ENCODE measurements at places on chromosomes 16 and 17.

GRCh38 chr16:3698941-3699340, 18.4 kb downstream of the TRAP1 start:
- DNase-seq: no peak

DNA sequence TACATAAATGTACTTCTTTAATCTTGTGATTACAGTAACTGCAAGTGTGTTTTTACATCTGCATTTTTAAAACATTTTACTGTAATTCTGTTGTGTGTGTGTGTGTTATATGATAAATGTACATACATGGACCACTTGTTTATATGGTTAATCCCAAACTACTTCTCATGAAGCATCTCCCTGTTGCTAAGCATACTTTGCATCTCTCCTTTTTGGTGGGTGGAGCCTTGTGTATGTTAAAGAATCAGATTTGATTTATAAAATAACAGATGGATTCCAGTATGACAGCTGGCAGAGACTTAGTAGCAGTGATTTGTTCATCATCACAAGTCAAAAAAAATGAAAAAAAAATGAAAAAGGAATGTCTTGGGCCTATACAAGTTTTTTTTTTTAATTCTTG, 56.0 kb upstream of the RHBDL3 start:
- no peak for DNase-seq

GRCh38 chr17:12133183-12133582, 112.5 kb downstream of the MAP2K4 start:
- no peak for DNase-seq

GRCh38 chr16:86513471-86514277, 3.3 kb downstream of the FOXF1 start:
- DNase-seq: no peak
